ENCODE measurements at places on chromosomes 7 and 10.

GRCh38 chr7:33743594-33743993 is 161.7 kb upstream of the BMPER start:
- DNase-seq, result no peak

DNA sequence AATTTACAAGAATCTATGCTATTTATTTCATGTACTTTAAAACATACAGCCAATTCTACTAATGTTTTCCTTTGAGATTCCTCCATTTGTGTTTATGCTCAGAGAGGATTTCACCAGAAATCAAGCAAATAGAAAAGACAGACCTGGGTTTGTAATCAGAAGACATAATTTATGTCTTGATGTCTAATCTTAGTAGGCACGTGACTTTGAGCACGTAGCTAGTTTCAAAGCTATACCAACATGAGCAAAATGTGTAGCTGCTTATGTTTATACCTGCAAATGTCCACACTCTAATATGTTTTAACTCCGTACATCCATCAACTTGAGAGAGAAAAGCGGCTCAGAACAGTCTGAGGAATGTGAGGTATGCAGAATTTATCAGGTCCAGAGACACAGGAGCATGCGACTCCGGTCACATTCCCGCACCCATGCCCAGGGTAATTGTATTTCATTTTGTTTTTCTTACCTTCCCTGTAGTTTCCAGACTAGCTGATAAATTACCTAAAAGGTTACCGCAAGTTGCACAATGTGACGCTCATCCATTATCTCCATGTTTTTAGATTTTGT is 40.0 kb downstream of the SVOPL start:
- DNase-seq, result no peak

DNA sequence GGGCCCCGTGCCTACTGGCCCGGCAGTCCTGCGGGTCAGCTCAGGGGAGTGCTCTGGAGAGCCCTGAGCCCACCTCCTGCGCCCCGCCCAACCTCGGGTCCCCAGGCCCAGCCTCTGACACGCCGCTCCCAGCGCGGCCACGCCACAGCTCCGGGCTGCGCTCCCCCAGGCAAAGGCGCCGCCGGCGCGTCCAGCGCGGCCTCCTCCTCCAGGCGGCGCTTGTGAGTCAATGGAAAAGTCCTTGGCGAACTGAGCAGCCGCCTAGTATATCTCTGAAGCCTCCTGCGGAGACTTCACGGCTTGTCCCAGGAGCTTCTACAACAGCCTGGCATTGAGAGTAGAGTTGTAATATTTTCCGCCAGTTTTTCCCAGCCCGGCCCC is 29.5 kb upstream of the BMS1 start:
- DNase-seq, result no peak

DNA sequence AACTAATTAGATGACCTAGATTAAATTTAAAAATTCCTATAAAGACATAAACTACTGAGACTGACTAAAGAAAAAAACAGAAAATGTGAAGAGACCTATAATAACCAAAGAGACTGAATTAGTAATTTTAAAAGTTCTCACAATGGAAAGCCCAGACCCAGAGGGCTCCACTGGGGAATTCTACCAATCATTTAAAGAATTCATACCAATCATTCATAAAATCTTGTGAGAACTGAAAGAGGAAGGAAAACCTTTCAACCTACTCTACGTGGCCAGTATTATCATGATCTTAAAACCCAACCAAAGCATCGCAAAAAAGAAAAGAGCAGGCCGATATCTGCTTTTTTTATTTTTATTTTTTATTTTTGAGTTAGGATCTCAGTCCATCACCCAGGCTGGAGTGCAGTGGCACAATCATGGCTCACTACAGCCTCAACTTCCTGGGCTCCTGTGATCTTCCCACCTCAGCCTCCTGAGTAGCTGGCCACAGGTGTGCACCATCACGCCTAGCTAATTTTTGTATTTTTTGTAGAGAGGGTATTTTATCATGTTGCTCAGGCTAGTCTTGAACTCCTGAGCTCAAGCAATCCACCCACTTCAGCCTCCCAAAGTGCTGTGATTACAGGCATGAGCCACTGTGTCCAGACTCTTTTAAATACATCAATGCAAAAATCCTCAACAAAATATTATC is 48.6 kb downstream of the DGKI start:
- DNase-seq, result no peak

- DNase-seq, result no peak
Measured at GRCh38 chr10:12180221-12180974, 15.3 kb downstream of the NUDT5 start.

GRCh38 chr7:151340794-151341356 is 737 bp upstream of the NUB1 start:
- no peak for DNase-seq

DNA sequence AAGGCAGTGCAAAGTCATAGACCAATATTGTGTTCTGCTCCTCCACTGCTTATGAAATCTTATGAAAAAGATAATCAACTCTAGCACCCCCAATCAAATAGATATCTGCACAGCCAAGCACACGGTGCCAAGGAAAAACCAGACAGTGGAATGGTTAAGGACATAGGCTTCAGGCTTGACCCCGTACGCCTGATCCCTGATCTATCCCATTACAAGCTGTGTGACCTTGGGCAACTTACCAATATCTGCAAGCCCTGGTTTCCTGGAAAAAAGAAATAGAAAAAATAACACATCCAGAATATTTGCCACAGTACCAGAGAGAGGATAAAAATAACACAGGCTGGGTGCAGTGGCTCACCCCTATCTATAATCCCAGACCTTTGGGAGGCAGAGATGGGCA is 56.9 kb downstream of the GRB10 start:
- no peak for DNase-seq

All from SW 1271 (cell line).